Pancreas (tissue), 10 donors: ENCODE measurements at places on chromosomes 5 and 9. TPM values are rescaled to one million over a fixed set of nuclear protein-coding genes. Genes with fewer than 3 reads are reported as not detected.

DNA sequence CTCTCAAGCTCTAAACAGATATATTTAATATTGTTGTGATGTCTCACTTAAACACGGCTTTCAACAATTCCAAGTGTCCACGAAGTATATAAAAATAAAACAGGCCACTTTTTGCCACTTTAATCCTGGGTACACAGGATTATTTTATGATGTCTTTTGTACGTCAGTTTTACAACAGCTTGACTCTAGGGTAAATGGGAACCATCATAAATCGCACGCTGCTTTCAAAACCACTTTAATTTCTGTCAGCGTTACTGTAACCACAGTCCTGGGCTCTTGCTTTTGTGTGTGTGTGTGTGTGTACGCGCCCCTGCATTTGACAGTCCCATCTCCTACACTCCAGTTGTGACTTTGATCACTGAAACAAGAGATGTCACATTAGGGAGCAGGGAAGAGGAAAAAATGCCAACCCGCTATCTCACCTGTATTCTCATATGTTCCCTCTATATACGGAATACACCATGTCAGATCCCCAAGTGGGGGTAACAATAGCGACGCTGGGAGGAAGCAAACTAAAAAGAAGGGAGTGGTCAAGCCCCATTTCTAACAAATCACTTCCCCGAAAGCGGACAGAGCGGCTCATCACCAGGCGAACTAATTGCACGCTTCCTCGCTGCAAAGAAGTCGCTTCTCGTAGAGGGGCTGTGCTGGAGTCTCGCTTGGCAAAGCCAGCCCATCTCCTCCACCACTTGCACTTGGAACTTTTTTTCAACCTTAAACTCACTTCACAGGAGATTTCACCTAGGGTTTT is 1.2 kb downstream of the BNC2 start:
- peak overlapping the region; percentile 66 for H3K27ac ChIP-seq
- H3K27me3 ChIP-seq: no peaks in the 10 kb centered on the region
- peak overlapping the region; percentile 38 for H3K4me3 ChIP-seq
- no peak for DNase-seq

GRCh38 chr9:92176068-92176799 is 61.0 kb upstream of the SPTLC1 start:
- H3K4me3 ChIP-seq: no peak overlapping the region
- no peaks in the 10 kb centered on the region for H3K4me1 ChIP-seq
- H3K36me3 ChIP-seq: no peaks in the 10 kb centered on the region
- no peaks in the 10 kb centered on the region for H3K27me3 ChIP-seq
- H3K27ac ChIP-seq: no peak overlapping the region

Gene GPRIN1
- total RNA-seq: 0.43 TPM

Gene FCN1
- total RNA-seq: 6.2 TPM

GRCh38 chr9:129258823-129259301 is 80.8 kb upstream of the IER5L start:
- DNase-seq: no peak
- no peak overlapping the region for H3K27ac ChIP-seq

DNA sequence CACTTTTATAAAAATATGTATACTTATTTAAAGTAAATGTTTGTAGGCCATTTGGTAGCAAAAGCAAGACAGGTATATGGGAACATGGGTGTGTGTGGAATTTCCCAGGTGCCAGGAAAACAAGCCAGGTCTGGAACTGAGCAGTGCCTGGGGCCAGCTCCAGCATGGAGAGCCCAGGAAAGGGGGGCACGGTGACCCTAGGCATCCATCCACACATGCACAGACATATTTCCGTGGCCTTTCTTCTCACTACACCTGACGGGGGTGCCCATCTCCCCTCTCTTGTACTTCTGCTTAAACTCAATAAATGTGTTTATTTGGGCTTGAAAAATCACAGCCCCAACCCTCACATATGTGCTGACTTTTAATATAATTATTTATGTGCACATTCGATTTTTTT is 31.2 kb upstream of the CXCL14 start:
- no peaks in the 10 kb centered on the region for H3K36me3 ChIP-seq
- no peaks in the 10 kb centered on the region for H3K4me1 ChIP-seq
- H3K27me3 ChIP-seq: no peaks in the 10 kb centered on the region
- H3K4me3 ChIP-seq: no peak overlapping the region
- no peak overlapping the region for H3K27ac ChIP-seq

GRCh38 chr5:142842994-142843905 is 73.1 kb downstream of the ARHGAP26 start:
- no peaks in the 10 kb centered on the region for H3K36me3 ChIP-seq
- no peaks in the 10 kb centered on the region for H3K27me3 ChIP-seq
- no peak overlapping the region for H3K27ac ChIP-seq
- no peak for DNase-seq
- peaks cover 3% of the 10 kb centered on the region for H3K4me1 ChIP-seq

DNA sequence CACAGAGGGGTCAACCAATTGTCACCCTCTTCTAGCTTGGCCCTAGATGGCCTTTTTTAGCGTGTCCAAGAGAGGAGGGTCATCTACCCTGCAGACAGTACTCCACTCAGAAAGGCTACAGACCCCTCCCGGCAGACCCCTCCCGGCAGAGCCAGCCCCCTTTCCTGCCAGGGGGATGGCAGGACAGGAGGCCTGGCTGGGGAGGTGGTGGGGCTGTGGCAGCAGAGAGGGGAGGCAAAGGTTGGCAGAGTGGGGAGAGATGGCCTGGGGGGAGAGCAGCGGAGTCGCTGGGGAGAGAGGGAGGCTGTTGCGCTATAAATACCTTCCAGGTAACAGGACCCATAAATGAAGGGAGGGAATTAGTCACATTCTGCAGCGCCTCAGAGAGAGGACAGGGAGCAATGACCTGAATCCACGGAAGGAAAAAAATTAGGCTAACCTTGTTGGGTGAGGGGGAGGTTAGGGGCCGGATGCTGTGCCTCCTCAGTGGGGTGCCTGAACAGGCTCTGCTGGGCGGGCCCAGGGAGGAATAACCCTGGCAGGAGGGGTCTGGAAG is 32.9 kb upstream of the PSD2 start:
- H3K27me3 ChIP-seq: no peaks in the 10 kb centered on the region
- no peak overlapping the region for H3K4me3 ChIP-seq
- no peak for DNase-seq

DNA sequence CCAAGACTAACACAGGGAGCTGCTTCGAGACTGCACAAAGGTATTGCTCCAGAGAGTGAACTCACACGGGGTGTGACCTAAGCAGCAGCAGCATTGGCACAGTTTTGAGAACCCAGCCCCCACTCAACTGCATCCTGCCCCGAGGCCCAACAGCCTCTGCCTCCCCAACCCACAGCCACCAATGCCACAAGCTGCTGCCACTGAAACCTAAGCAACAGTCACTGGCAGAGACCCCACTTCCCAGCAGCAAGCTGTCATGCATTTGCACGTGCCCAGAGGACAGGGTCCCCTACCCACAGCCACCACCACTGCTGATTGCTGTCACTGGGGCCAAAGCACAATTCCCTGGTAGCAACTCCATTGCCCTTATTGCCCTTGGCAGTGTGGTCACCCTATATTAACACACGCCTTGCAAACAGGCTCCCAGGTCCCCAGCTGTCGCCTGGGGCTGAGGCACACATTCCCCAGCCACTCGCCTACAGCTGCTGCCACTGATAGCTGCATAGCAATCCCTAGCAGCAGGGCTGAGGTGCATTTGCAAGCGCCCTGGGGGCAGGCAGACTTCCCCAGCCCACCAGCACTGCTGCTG is 141.0 kb downstream of the AGTPBP1 start:
- H3K27me3 ChIP-seq: no peaks in the 10 kb centered on the region
- DNase-seq: peak; percentile 26
- no peak overlapping the region for H3K27ac ChIP-seq
- no peak overlapping the region for H3K4me3 ChIP-seq
- no peaks in the 10 kb centered on the region for H3K4me1 ChIP-seq
- H3K36me3 ChIP-seq: no peaks in the 10 kb centered on the region

DNA sequence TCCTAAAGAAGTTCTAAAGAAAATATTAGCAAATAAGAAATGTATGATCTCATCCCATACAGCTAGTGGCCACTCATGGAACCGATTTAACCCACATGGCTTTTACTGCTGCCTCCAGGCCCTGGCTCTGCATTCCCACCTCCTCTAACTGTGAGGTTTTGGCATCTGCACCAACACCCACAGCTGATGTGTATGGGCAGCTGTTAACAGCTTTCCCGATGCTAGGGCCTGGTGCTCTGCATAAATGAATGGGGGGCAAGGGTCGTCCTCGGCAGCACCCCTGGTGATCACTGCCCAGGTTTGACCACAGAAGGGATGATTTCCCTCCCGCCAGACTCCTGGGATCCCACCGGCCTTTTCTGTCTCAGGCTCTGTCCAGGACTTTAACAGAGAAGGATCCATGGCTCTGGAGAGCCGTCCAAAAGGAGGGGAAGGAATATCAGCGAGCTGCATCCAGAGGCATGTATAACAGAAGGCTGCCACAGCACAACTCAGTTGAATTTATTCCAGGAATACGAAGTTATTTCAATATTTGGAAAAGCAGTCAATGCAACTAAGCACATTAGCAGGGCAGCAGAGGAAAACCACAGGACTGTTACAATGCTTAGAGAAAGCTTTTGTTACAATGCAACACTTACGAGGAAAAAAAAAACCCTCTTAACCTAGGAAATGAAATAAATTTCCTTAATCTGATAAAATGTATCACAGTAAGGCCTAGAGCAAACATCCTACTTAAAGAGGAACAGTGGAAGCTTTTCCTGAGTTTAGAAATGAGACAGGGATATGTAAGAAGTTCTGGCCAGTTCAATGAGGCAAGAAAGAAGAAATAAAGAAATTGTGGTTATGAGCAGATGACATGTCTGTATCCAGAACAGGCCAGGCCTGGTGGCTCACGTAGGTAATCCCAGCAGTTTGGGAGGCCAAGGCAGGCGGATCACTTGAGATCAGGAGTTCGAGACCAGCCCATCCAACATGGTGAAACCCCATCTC is 63.1 kb downstream of the NACC2 start:
- H3K4me3 ChIP-seq: no peak overlapping the region
- H3K27me3 ChIP-seq: no peaks in the 10 kb centered on the region
- no peak for DNase-seq
- no peaks in the 10 kb centered on the region for H3K4me1 ChIP-seq
- H3K27ac ChIP-seq: no peak overlapping the region

DNA sequence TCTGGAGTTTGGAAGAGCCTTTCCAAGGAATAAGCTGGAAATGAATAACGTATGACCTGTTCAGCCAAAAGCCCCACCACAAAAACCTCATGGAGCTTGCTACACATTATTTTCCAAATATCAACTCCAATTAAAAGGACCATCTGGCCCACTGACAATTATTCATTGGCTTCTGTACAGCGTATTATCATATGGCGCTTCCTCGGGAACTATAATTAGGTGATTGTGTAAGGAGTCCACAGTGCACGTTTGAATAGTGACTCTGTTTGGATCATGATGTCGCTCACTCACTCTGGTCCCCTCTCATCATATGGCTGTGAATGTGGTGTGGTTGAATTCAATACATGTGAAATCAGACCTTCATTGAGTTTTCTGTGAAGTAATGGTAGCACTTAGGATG is 52.1 kb downstream of the GDNF start:
- H3K36me3 ChIP-seq: no peaks in the 10 kb centered on the region
- DNase-seq: no peak
- no peak overlapping the region for H3K27ac ChIP-seq
- no peaks in the 10 kb centered on the region for H3K27me3 ChIP-seq
- no peak overlapping the region for H3K4me3 ChIP-seq

- H3K27me3 ChIP-seq: no peaks in the 10 kb centered on the region
- H3K27ac ChIP-seq: no peak overlapping the region
- DNase-seq: no peak
- no peaks in the 10 kb centered on the region for H3K36me3 ChIP-seq
Observed at GRCh38 chr9:121048175-121048574, 1.9 kb downstream of the C5 start.

DNA sequence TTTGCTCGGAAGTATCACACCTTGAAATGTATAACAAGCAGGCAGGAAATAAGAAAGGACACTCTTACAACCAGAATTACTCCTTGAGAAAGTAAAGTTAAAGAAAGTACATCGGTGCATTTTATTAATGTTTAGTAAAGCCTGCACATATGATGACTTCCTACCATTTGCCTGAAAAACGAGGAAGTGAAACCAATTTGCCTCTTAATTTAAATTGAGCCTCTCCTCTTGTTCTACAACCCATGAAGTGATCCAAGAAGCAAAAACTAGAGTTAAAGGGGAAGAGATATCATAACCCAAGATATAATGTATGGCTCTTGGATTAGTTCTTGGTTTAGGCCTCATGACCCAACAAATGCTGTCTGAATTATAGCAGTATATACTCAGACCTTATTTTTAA is 95.6 kb downstream of the GNAQ start:
- H3K36me3 ChIP-seq: no peaks in the 10 kb centered on the region
- H3K4me3 ChIP-seq: no peak overlapping the region
- no peaks in the 10 kb centered on the region for H3K27me3 ChIP-seq
- no peaks in the 10 kb centered on the region for H3K4me1 ChIP-seq

Gene C9orf43
- total RNA-seq: 0.55 TPM

Gene LCN2
- total RNA-seq: 8.9 TPM

Gene SMIM33
- total RNA-seq: not detected

DNA sequence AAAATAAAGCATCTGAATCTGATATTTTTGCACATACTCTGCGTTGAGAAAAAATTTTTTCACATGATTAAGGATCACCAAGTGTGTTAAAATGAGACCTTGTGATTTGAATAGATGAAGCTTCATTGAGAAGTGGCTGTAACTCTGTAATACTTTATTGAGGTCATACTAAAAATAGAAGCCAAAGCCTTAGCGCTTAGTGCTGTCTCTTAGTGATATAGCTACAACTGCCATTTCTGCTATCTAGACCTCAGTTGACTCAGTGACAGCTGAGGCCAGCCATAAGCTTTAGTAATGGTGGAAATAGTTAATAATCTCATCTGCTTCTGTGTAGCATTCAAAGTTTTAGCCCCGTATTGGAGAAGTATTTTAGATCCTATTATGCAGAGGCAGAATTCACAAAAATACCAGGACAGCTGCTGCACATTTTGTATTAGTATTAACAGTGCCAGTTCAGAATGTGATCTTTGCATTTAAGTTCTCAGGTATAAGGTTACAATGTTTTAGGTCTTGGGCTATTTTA is 107.4 kb upstream of the SGCD start:
- H3K36me3 ChIP-seq: no peaks in the 10 kb centered on the region
- no peak overlapping the region for H3K27ac ChIP-seq
- H3K4me3 ChIP-seq: no peak overlapping the region
- H3K27me3 ChIP-seq: no peaks in the 10 kb centered on the region
- H3K4me1 ChIP-seq: no peaks in the 10 kb centered on the region
- DNase-seq: no peak

DNA sequence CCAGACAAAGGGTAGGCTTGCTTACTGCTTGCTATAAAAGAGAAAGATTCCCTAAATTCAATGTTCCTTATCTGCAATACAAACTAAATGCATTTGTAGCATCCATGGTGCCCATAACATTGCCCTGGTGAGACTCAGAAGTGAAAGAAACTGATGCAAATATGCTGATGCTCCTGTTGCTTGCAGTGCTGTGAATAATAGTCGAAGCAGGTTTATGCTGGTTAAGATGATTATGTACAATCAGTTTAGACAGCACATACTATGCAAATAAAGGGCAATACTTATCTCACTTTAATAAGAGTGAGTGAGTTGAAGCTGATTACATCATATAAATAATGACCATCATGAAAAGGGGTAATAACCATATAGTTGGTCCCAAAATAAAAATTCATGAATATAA is 215.5 kb downstream of the SNCAIP start:
- H3K36me3 ChIP-seq: no peaks in the 10 kb centered on the region
- no peak overlapping the region for H3K4me3 ChIP-seq
- no peak overlapping the region for H3K27ac ChIP-seq
- no peaks in the 10 kb centered on the region for H3K4me1 ChIP-seq
- no peaks in the 10 kb centered on the region for H3K27me3 ChIP-seq
- DNase-seq: no peak

- peaks cover 14% of the 10 kb centered on the region for H3K4me1 ChIP-seq
- peak overlapping the region; percentile 14 for H3K4me3 ChIP-seq
- DNase-seq: no peak
- H3K36me3 ChIP-seq: no peaks in the 10 kb centered on the region
- peak overlapping the region; percentile 51 for H3K27ac ChIP-seq
- no peaks in the 10 kb centered on the region for H3K27me3 ChIP-seq
Observed at GRCh38 chr5:136080113-136080482, 51.3 kb downstream of the TGFBI start.
